ENCODE measurements at places on chromosomes 4 and X.

GRCh38 chr4:30462445-30463090 lies 257.6 kb upstream of the PCDH7 start:
- H3K36me3 ChIP-seq, result no peaks in the 10 kb centered on the region
- no peak for DNase-seq
- no peaks in the 10 kb centered on the region for H3K4me1 ChIP-seq
- no peak overlapping the region for H3K27ac ChIP-seq

DNA sequence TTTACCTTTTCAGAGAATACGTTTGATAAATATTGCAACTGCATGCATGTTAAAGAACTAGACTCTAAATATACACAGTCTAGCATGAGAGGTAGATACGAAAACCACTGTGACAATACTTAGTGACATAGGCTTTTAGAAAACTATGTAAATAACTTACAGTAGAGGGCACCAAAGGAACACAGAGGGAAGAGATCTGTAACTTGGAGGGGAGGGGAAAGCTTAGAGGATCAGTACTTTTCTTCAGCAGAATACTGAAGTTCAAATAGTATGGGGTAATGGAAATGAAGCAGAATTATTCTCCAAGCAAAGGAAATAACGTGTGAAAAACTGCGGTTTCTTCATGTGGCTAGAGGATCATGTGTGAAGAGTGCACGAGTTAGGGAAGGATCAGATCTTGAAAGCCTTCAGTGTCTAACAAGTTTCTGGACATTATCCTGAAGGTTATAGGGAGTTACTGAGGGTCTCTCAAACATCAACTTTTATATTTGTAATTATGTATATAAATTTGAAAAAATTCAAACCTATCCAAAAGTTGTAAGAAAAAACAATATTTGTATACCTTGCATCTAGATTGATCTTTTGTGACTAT lies 264.3 kb downstream of the NPFFR2 start:
- H3K4me1 ChIP-seq, result no peaks in the 10 kb centered on the region
- H3K4me3 ChIP-seq, result no peak overlapping the region
- no peak overlapping the region for H3K27ac ChIP-seq
- H3K27me3 ChIP-seq, result peaks cover 1% of the 10 kb centered on the region

- no peak overlapping the region for H3K27ac ChIP-seq
- no peak overlapping the region for H3K4me3 ChIP-seq
- DNase-seq, result no peak
- no peaks in the 10 kb centered on the region for H3K36me3 ChIP-seq
- no peaks in the 10 kb centered on the region for H3K4me1 ChIP-seq
Measured at GRCh38 chr4:95985051-95985450, 145.2 kb downstream of the PDHA2 start.

- H3K27me3 ChIP-seq, result peaks cover 71% of the 10 kb centered on the region
- H3K36me3 ChIP-seq, result peaks cover 5% of the 10 kb centered on the region
- DNase-seq, result no peak
- no peak overlapping the region for H3K4me3 ChIP-seq
- peaks cover 9% of the 10 kb centered on the region for H3K4me1 ChIP-seq
Measured at GRCh38 chr4:6474053-6474568, 1.7 kb upstream of the PPP2R2C start.

- peak overlapping the region; percentile 66 for H3K4me3 ChIP-seq
- no peaks in the 10 kb centered on the region for H3K27me3 ChIP-seq
Measured at GRCh38 chr4:148056879-148057278, 325.0 kb downstream of the ARHGAP10 start.

DNA sequence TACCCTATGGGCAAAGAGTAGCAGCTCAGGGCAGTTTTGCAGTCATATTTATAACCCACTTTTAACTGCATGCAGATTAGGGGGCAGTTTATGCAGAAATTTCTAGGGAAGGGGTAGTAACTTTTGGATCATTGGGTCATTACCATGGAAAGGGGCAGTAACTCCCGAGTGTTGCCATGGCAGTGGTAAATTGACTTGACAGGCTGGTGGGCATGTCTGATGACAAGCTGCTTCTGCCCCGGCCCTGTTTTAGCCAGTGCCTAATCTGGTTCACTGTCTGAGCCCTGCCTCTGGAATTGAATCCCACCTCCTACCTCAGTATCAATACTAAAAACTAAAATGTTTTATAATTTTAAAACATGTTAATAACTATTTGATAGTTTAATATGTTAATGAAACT lies 362.1 kb upstream of the ATOH1 start:
- no peak for DNase-seq
- no peak overlapping the region for H3K4me3 ChIP-seq
- no peaks in the 10 kb centered on the region for H3K27me3 ChIP-seq

DNA sequence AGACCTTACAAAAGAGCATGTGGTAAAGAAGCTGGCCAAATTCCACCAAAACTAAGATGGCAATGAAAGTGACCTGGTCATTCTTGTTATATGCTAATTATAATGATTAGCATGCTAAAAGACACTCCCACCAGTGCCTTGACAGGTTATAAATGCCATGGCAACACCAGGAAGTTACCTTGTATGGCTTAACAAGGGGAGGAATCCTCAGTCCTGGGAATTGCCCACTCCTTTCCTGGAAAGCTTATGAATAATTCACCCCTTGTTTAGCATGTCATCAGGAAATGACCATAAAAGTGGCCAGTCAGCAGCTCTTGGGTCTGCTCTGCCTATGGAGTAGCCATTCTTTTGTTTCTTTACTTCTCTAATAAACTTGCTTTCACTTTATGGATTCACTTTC lies 87.9 kb downstream of the UPRT start:
- DNase-seq, result no peak
- no peak overlapping the region for H3K27ac ChIP-seq
- H3K4me3 ChIP-seq, result no peak overlapping the region
- H3K36me3 ChIP-seq, result peaks cover 7% of the 10 kb centered on the region
- H3K4me1 ChIP-seq, result no peaks in the 10 kb centered on the region

All from naive thymus-derived CD8-positive, alpha-beta T cell (primary cell).